ENCODE measurements at places on chromosomes 4 and X.

GRCh38 chr4:92035666-92036065, 268.1 kb upstream of the GRID2 start:
- DNase-seq = no peak

DNA sequence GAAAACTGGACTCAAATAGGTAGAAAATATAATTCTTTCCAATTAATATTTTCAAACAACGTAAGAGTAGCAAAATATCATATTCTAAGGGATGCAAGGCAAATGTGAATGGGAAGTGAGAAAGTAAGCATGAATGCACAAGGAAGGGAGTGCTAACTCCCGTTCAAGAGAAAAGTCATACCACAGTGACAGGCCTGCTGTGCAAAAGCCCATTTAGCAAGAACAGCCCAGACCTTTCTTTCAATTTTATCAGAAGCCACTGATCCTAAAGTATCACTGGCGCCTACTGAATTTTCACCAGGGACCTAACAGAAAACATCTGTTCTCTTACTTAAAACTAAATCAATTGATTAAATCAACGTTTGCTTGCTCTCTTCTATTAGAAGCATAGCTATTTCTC, 157.9 kb upstream of the DKK2 start:
- DNase-seq = no peak

GRCh38 chr4:115575851-115576250, 462.4 kb upstream of the NDST4 start:
- DNase-seq = no peak

- DNase-seq = no peak
These were observed 17.5 kb upstream of the SH3KBP1 start for GRCh38 chrX:19904778-19905367.

GRCh38 chr4:170776983-170777382, 687.2 kb upstream of the AADAT start:
- no peak for DNase-seq

DNA sequence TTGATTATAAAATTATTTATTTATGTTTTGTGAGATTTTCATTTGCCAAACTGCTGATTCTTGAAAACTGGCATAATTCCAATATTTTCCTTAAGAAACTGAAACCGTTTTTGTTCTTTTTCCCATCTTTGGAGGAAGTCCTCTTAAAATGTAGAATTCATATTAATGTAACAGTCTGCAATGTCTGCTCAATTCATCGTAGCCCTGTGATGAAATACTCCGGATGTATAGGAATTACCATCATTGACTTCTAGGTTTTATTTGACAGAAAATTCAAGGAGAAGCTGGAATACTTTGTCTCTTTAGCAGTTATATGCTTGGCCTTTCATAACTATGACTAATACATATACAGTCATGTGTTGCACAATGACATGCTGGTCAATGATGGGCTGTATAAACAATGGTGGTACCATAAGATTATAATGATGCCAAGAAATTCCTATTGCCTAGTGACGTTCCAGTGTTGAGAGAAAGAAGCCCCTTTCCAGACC, 185.0 kb upstream of the GPRIN3 start:
- no peak for DNase-seq

DNA sequence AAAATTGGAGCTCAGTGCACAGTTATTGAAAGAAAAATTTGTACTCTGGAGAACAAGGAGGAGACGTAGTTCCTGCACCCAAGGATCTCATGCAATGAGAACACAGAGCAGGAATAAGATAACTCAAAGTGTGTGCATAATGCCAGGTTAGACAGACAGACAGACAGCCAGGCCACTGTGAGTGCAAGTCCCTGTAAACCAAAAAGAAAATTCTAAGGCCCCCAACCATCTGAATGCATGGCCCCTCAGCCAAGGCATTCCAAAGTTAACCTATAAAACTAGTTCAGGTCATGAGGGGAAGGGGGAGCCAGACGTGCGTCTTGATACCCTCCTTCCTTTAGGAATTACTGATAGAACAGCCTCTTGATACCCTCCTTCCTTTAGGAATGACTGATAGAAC, 94.5 kb upstream of the ENPP6 start:
- no peak for DNase-seq

- no peak for DNase-seq
These were observed 206.5 kb upstream of the STS start for GRCh38 chrX:6941041-6941440.

DNA sequence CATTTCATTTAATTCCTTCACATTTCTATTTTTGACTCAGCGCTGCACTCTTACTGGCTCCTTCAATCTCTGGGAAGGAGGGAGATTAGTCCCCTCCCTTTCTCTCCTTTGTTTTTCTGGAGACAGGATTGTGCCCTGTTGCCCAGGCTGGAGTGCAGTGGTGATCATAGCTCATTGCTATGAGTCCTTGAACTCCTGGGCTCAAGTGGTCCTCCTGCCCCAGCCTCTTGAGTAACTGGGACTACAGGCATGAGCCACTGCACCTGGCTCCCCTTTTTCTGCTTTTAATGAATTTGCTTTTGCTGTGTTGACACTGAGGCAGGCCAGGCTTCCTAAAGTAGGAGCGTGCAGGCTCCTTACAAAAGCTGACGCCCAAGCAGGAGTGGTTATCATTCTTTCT, 10.5 kb downstream of the TBC1D14 start:
- DNase-seq = no peak

DNA sequence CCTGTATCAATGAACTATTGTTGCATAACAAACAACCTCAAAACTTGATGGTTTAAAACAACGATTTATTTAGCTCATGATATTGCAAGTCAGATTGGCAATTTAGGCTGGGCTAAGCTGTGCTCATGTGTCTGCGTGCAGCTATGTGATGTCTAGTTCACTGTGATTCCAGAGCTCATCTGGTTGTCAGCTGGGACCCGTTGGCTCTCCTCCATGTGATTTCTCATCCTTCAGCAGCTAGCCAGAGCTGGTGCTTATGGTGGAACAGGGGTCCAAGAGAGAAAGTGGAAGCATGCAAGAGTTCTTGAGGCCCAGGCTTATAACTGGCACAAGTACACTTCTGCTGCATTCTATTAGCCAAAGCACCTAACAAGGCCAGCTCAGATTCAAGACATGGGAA, 28.8 kb upstream of the TRPC3 start:
- no peak for DNase-seq

- DNase-seq = peak; percentile 37
These were observed 41.4 kb downstream of the SRPX2 start for GRCh38 chrX:100685284-100685996.

DNA sequence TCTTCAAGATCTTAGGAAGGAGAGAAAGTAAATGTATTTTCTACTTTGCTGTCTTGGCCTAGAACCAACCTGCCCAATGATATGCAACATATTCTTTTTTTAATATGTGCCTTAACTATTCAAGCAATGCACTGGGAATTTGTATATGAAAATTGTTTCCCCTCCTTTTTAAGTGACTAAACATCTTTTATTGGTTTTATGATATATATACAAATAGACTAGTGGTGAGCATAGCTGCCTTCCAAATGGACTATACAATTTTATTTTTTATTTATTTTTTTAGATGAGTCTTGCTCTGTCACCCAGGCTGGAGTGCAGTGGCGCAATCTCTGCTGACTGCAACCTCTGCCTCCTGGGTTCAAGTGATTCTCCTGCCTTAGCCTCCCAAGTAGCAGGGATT, 10.3 kb downstream of the NOCT start:
- DNase-seq = no peak
